Neural crest cell (in vitro differentiated cells): ENCODE measurements at places on chromosomes 4 and X. TPM values are rescaled to one million over a fixed set of nuclear protein-coding genes. Genes with fewer than 3 reads are reported as not detected.

DNA sequence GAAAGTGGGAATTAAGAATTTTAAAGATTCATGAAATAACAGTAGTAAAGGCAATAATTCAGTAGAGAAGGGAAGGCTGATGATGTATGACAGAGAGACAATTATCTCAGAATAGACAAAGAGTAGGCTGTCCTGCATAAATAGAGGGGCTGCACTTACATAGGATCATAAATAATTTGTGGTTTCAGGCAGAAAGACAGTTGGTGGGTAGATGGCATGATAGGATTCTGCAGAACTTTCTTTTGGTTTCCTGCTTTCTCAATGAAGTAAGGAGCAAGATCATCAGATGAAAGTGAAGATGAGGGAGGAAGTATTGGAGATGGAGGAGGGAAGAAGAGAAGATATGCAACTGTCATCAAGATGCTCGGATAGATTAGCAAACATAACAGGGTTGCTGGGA lies 604.9 kb upstream of the ZFP42 start:
- DNase-seq, result no peak

- no peak for DNase-seq
Measured at GRCh38 chrX:106752101-106752678, 25.7 kb downstream of the RNF128 start.

FGD1 gene
- total RNA-seq, result 34.0 and 36.6 TPM in 2 replicates

GRCh38 chrX:1468250-1468772 lies 15.6 kb upstream of the ASMTL start:
- no peak for DNase-seq

RPL36A gene
- total RNA-seq, result 316 and 347 TPM in 2 replicates

BANK1 gene
- total RNA-seq, result 0.11 and 0.44 TPM in 2 replicates

UBE2D3 gene
- 312 and 330 TPM in 2 replicates for total RNA-seq

DDIT4L gene
- 0.14 and 0.18 TPM in 2 replicates for total RNA-seq

GRCh38 chrX:54044877-54045338 lies 635 bp upstream of the PHF8 start:
- DNase-seq, result no peak

DCAF4L1 gene
- total RNA-seq, result 0.20 and 0.26 TPM in 2 replicates

ZGRF1 gene
- total RNA-seq, result 36.0 and 38.6 TPM in 2 replicates

DNA sequence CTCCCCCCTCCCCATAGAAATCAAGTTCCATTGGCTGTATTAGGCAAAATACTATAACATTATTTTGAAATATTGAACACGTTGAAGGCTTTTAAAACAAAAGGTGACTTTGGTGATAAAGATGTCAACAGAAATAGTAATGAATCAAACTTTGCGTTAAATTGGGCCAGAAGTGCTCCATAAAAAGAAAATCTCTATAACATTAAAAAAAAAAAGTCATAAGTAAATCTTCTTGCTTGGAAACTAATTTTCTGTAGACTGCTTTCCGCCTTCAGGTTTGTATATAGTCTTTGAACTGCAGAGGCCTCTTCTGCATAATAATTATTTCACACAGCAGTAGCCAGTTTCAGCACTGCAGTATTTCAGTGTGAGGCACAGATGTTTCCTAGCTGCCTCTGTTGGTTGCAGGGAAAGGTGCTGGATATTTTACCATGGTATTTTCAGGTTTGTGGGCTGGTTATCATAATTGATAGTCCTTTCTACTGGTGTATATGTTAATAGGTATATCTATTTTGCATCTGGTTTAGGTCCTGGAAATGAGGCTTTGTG lies 158.9 kb downstream of the KDM6A start:
- DNase-seq, result no peak

GRCh38 chr4:131644619-131645018 lies 1504.5 kb upstream of the PCDH10 start:
- no peak for DNase-seq

DNA sequence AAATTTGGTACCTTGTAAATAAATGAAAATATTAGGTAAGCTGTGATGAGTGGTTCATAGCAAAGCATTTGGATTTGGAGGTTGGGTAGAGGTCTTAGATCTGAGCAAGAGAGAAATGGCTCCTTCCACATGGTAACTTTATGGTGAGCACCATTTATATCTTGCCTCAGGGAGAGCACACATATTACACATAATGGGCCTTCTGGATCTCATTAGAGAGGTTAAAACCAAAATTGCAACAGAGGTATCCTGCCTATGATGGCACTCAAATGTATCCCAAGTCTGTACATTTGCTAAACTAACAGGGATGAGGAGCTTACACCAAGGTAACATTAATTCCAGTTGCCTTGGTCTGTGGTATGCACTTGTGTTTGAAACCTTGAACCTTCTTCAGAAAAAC lies 87.1 kb upstream of the PUDP start:
- no peak for DNase-seq

DNA sequence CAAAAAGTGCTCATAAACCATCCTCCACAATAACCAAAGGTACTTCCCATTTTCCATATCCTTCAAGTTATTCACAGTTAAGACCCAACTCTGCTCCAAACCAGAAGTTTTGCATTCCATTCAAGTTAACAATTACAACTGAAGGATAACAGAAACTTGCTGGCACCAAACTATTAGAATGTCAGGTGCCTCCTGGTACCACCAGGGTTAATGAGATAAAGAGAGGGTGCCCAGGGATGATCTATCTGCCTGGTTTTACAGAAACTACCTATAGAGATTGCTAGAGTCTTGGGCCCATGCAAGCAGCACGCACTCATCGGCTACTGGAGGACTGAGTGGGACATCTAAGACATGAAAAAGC lies 114.6 kb downstream of the RBM47 start:
- DNase-seq, result no peak

PASD1 gene
- total RNA-seq, result not detected in 2 replicates

DNA sequence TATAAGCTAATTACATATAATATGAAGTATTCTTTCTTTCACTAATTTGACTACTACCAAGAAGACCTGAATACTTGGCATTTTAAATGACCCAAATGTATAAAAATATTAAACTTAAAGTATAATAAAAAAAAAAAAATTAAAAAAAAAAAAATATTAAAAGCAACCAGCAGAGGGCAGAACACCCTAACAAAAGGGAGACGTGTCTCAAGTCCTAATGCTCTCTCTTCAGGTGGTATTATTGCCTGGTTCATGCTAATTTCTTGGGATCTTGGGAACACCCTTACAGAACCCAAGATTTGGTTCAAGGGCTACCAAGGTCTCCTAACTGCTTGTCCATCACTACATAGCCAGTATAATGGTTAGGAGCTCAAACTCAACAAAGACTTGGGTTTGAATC lies 754.8 kb downstream of the RAB28 start:
- no peak for DNase-seq

GRCh38 chrX:134891652-134892051 lies 99.1 kb upstream of the SMIM10 start:
- no peak for DNase-seq

DNA sequence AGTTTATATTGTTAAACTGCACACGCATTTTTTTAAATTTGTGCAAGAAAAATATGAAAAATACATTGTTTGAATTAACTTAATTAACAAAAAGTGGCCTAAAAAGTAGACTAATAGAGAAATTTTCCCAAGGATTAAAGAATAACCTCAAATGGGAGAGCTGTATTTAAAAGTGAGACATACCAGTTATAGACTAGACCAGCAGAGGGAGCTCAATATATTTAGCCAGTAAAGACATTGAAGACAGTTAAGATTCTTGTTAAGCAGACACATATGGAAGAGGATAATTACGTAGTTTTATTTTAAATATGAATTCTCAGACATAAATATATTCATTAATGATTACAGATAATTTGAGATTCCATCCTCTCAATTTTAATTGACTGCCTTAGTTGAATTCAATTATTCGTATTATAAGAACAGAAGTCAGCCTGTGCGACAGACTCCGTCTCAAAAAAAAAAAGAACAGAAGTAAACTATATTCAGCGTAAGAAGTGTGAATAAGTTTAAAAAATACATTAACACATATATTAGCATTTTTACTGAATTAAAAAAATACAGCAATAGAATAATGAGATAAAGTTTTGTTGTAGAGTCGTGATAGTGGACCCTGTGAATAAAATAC lies 64.8 kb downstream of the GLRA3 start:
- DNase-seq, result no peak

DNA sequence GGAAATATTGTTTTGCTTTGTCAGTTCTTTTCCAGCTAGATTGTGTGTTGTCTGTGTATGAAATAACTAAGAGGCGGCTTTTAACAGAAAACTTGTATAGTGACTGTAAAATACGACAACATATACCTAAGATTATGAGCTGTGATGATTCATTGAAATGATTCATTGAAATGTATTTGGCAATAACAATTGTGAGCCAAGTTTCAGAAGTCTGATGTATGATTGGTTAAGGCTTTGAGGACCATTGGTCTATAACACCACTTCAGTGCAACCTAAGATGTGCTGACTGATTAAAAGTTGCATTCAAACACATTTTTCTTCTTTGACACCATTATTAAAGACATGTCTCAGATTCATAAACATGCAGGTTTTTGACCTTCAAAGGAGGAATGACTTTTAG lies 76.6 kb downstream of the PTPN13 start:
- no peak for DNase-seq

MAGED4B gene
- total RNA-seq, result 175 and 191 TPM in 2 replicates

OTC gene
- 0.14 TPM in 1 of 2 replicates, not detected in the other for total RNA-seq

DNA sequence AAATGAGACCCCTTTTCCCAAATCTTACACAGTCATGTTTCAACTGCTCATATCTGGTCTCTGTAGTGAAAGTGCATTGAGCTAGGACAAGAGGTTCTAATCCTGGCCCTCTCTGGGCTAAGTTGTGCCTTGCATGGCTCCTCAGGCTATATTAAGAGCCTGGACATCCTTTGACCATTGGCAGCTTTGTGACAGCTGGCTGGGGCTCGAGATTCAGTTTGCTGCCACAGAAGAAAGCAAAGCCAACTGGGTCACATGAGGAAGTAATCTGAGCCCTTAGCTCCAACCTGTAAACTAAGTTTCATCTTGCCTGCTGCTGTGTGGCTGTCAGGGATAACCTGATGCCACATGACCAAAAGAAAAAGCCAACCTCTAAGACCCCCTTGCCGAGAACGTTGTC lies 51.8 kb upstream of the JADE1 start:
- no peak for DNase-seq

DNA sequence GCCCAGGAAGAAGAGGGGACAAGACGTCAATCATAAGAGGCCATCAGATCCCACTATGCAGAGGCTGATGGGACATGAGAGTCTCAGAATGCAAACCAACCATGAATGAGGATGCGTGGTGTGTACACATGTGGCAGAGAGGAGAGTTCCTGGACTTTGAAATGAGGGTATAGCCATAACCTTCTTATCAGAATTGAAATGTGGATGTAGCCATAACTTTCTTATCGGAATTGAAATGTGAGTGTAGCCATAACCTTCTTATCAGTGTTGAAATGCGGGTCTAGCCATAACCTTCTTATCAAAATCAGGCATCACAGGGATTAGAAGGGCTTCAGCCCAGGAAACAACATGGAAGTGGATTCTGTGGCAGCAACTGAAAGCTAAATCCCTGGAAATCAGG lies 415.5 kb upstream of the FAT1 start:
- no peak for DNase-seq

DNA sequence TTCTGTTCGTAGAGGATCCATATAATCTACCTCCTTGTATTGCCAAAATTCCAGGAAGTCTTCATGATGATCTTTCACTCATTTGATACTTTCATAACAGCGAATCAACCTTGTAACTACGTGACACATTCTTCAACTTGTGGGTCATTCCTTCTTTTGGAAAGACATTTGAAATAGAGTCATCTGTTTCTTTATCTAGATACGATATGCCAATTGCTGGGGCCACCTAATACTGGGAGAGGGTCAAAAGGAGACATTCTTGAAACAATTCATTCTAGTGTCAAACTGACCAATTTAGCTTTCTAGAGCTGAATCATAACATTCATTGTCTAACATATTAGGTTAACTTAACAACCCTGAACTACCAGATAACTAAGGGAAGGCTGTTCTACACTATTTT lies 62.9 kb upstream of the SMAD1 start:
- no peak for DNase-seq

DNA sequence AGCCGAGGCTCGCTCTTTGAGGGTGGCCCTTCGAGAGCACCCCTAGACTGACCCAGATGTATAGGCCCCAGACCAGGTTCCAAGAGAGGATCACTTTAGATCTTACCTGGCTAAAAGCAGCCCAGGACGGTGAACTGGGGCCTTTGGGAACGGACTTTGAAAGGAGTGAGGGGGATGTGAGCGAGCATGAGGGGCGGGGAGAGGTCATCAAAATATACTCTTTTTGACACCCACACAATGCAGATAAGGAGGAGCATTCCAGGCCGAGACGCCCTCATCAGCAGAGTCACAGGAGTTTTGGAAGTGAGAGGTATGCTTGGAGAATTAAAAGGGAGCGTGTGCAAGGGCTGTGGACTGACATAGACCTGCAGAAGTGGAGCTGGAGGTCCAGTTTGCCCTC lies 528 bp downstream of the NSDHL start:
- DNase-seq, result no peak

DNA sequence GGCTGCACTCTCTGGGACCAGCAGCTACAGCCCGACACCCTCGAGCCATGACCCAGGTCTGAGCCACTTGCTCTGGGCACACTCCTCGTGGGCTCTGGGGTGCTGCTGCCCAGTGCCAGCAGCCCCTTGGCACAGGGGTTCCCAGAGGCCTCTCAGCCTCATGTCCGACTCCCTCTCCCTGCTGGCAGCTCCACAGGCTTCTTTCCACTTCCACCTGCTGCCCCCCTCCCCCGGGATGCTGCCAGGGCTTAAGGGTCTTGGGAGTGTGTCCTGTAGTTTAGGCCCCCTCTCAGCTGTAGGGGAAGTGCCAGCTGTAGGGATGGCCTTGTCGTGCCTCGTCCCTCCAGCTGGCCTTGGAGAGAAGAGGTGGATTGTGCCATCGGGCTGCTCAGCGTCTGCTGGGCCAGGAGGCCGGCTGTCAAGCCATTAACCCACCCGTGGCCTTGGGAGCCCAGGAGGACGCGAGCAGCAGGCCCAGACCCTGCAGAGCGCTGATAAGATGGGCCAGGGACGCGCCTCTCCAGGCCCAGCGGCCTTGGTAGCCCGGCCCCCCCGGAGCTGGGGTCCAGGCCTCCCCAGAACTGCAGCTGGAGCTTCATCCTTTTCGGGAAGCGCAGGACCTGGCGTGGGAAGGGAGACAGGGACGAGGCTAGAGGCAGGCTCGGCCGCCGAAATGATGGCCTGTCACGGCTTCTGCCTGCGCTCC lies 1.0 kb upstream of the USP27X start:
- no peak for DNase-seq

GRCh38 chr4:1109898-1110506 lies 3.4 kb downstream of the RNF212 start:
- no peak for DNase-seq

- DNase-seq, result no peak
Measured at GRCh38 chr4:187687697-187688096, 307.9 kb upstream of the ZFP42 start.

TENM3 gene
- 43.9 and 46.9 TPM in 2 replicates for total RNA-seq

- DNase-seq, result no peak
Measured at GRCh38 chr4:20493761-20494353, 206.4 kb upstream of the PACRGL start.

SCML1 gene
- 17.1 TPM in 2 replicates for total RNA-seq

GRCh38 chr4:41363384-41363981 lies 106.8 kb downstream of the UCHL1 start:
- DNase-seq, result no peak

GRCh38 chr4:67207941-67208441 lies 337.3 kb downstream of the CENPC start:
- no peak for DNase-seq

- no peak for DNase-seq
Measured at GRCh38 chr4:72975488-72975784, 94.1 kb downstream of the COX18 start.
